ENCODE measurements at places on chromosomes 2 and 18. TPM values are rescaled to one million over a fixed set of nuclear protein-coding genes. Genes with fewer than 3 reads are reported as not detected.
A peak's percentile ranks its signal among the peaks of the same experiment; 100 is the strongest.

DNA sequence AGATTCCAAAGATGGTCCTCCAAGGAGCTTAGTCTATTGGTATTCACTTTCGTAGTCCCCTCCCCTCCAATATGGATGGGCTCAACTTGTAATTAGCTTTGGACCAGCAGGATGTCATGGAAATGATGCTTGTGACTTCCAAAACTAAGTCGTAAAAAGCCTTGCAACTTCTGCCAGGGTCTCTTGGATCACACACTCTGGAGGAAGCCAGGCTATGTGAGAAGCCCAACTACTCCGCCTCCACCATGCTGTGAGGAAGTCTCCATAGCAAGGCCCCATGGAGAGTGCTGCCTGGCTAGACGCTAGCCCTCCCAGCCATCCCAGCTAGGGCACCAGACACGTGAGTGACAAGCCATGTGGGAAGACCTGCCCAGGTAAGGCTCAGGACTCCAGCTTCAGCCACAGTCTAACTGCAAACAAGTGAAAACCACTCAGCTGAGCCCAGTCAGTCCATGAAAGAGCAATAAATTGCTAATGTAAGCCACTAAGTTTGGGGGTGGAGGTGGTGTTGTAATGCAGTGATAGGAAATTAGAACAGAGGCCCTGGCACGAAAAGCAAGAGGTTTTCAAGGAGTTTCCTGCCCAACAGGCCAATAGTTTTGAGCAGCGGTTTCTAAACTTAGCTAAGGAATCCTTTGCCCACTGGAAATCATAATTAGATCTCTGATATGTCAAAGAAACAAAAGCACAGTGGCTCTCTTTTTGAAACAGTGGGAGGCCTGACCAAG is 77.5 kb upstream of the GLI2 start:
- no peaks in the 10 kb centered on the region for H3K36me3 ChIP-seq
- H3K27me3 ChIP-seq = peaks cover 66% of the 10 kb centered on the region
- H3K4me1 ChIP-seq = peaks cover 5% of the 10 kb centered on the region

The ONECUT2 gene
- total RNA-seq = under 0.01 TPM

DNA sequence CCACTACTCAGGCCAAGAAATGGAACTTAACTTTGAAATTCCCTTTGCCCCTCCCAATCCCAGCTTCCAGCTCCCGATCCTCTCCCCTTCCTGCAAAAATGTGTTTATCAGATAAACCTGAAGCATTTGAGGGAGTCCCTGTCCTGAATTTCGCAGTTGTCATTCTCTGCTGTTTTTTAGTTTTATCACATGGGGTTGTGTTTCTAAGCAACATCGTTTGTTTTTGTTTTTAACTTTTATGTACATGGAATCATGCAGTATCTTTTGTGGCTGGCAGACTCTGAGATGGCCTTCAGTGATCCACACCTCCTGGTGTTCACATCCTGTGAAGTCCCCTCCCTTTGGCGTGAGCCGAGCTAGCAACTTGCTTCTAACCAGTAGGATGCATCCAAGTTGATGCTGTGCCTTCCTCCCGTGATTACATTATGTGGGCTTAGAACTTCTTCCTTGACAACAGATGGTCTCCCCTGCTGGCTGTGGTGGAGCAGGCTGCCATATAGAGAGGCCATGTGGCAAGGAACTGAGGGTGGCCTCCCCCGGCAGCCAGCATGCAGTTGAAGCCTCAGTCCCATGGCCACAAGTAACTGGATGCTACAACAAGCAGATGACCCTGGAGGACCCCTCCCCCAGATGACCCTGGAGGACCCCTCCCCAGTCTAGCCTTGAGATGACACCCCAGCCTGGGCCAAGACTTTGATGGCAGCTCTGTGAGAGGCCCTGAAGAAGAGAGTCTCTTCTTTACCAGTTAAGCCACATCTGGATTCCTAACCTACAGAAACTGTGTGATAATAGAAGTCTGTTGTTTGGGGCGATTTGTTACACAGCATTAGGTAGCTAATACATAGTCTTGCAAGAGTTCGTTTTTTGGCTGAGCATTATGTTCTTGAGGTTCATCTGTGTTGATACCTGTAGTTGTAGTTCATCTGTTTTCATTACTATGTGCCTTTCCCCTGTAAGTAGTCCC is 27.7 kb downstream of the SH3BP4 start:
- no peak for DNase-seq
- no peaks in the 10 kb centered on the region for H3K36me3 ChIP-seq
- no peak overlapping the region for H3K27ac ChIP-seq
- H3K4me1 ChIP-seq = peaks cover 33% of the 10 kb centered on the region
- H3K4me3 ChIP-seq = no peak overlapping the region

- H3K27ac ChIP-seq = peak overlapping the region; percentile 37
- H3K4me3 ChIP-seq = no peak overlapping the region
- H3K36me3 ChIP-seq = no peaks in the 10 kb centered on the region
- peaks cover 23% of the 10 kb centered on the region for H3K4me1 ChIP-seq
- peaks cover 10% of the 10 kb centered on the region for H3K27me3 ChIP-seq
Measured at GRCh38 chr2:20108655-20109396, 57.4 kb upstream of the LAPTM4A start.

The TMEM200C gene
- total RNA-seq = 0.04 TPM

The CEBPZOS gene
- 17.9 TPM for total RNA-seq

The ZNF514 gene
- total RNA-seq = 23.8 TPM

- no peak overlapping the region for H3K4me3 ChIP-seq
- H3K27ac ChIP-seq = no peak overlapping the region
- H3K27me3 ChIP-seq = no peaks in the 10 kb centered on the region
- H3K36me3 ChIP-seq = peaks cover 30% of the 10 kb centered on the region
Measured at GRCh38 chr18:63890950-63891304, 3.4 kb downstream of the SERPINB2 start.

DNA sequence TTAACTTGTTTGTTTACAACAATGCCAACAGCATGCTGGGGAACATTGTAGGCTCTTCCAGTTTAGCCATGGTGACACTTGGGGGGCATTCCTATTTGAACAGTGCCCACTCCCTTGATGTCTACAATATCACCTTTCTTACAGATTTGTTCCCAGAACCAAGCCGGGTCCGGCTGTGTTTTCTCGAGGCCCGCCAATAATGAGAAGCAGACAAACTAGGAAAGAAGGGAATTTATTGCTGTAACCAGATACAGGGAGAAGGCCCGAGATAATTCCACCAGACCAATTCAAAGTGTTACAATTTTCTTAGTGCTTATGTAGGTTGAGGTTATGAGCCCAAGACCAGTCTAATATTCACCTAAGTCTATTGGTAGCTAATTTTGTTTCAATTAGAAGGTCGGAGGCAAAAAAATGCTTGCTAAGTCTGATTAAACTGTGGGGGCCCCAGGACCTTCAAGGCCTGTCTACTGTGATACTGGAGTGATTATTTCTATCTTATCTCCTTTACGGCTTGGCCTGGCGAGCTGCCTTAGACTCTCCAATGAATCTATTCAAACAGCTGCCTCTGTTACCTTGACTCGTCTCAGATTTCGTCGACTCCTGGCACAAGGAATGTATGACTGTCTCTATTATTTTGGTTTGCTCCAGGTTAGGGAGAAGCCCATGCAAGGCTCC is 59.1 kb upstream of the PSME4 start:
- H3K27me3 ChIP-seq = no peaks in the 10 kb centered on the region
- H3K36me3 ChIP-seq = no peaks in the 10 kb centered on the region
- DNase-seq = no peak
- no peak overlapping the region for H3K27ac ChIP-seq
- H3K4me1 ChIP-seq = peaks cover 4% of the 10 kb centered on the region
- no peak overlapping the region for H3K4me3 ChIP-seq

DNA sequence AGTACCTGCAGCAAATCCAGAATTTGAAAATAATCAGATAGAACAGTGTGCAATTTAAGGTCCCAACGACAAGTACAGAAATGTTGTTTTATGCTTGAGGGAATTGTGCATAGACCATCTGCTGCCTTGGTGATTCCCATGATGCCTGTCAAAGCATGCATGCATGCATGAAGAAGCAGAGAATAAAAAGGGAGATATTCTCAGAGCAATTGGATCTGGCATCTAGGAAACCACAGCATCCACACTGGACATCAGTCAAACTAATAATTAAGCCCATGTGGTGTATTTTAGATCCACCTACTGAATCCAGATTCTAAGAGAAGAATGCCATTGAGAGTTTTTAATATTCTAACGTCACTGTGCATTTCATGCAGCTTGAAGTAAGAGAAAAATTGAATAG is 361.2 kb downstream of the FSIP2 start:
- H3K36me3 ChIP-seq = no peaks in the 10 kb centered on the region
- H3K4me3 ChIP-seq = no peak overlapping the region
- H3K27me3 ChIP-seq = no peaks in the 10 kb centered on the region
- H3K27ac ChIP-seq = no peak overlapping the region

The WNT10A gene
- 19.1 TPM for total RNA-seq

The PAX3 gene
- total RNA-seq = not detected

DNA sequence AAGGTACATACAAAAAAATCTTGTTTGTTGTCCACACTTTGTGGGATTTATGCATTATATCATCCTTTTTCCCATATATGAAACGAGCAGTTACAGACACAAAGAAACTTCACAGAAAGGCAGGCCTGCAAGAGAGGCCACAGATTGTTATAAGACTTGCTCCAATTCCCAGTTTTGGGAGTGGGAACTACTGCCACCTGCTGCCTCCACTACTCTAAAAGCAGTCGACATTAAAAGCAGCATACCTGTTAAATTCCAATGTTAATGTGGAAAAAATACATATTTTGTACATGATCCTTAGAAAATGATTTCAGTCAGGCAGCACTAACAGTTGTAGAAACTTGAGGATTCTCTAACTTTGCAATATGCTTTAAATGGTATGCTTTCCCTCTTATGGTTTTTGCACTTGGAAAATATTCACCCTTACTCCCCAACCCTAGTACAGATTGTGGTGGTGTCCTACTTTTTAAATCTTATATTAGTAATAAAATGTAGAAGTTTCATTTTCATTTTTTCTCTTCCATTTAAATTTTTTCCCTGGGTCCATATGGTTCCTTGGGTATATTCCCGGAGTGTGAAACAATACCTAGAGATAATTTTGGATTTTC is 37.9 kb downstream of the SLC38A11 start:
- H3K36me3 ChIP-seq = no peaks in the 10 kb centered on the region
- H3K27ac ChIP-seq = no peak overlapping the region
- H3K4me3 ChIP-seq = no peak overlapping the region
- no peaks in the 10 kb centered on the region for H3K27me3 ChIP-seq
- H3K4me1 ChIP-seq = peaks cover 32% of the 10 kb centered on the region

Measured in esophagus squamous epithelium (tissue), 5 donors.